ENCODE measurements at places on chromosomes 7 and 10. TPM values are rescaled to one million over a fixed set of nuclear protein-coding genes. Genes with fewer than 3 reads are reported as not detected.

SPDYE9 gene
- not detected for total RNA-seq

AOAH gene
- not detected for total RNA-seq

PKD1L1 gene
- 0.03 TPM for total RNA-seq

CYP17A1 gene
- total RNA-seq = not detected

CALY gene
- 1.0 TPM for total RNA-seq

ADAMTS14 gene
- total RNA-seq = 2.9 TPM

PLCE1 gene
- 0.08 TPM for total RNA-seq

RHOBTB1 gene
- 24.8 TPM for total RNA-seq

UPK3B gene
- 3.0 TPM for total RNA-seq

LRRC61 gene
- total RNA-seq = 67.6 TPM

TMEM139 gene
- 3.6 TPM for total RNA-seq

DNA sequence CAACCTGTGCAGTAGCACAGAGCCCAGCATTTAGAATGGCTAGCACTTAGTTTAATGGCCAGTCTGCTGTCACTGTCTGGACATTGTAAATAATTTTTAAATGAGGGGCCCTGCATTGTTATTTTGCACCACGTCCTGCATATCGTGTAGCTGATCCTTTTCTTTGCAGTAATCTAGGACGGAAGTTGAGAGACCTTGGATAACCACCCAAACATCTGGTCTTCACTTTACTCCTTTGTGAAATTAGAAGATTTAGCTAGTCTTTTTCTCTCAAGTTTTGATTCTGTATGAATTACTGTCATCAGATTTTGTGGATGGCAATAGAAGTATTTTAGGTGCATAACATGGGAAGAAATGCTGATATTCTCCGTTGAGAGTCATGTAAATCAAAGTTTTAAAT lies 1.9 kb downstream of the MIOS start:
- no peak for DNase-seq

DNA sequence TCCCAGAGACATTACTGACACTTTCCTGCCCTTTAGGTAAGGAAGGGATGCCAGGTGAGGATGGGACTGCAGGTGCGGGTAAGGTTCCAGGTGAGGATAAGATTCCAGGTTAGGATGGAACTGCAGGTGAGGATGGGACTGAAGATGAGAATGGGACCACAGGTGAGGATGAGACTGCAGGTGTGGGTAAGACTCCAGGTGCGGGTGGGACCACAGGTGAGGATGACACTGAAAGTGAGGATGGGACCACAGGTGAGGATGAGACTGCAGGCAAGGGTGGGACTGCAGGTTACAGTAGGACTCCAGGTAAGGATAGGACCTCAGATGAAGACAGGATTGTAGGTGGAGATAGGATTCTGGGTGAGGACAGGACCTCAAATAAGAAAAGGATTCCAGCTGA lies 322.3 kb downstream of the WDR37 start:
- DNase-seq = no peak

DNA sequence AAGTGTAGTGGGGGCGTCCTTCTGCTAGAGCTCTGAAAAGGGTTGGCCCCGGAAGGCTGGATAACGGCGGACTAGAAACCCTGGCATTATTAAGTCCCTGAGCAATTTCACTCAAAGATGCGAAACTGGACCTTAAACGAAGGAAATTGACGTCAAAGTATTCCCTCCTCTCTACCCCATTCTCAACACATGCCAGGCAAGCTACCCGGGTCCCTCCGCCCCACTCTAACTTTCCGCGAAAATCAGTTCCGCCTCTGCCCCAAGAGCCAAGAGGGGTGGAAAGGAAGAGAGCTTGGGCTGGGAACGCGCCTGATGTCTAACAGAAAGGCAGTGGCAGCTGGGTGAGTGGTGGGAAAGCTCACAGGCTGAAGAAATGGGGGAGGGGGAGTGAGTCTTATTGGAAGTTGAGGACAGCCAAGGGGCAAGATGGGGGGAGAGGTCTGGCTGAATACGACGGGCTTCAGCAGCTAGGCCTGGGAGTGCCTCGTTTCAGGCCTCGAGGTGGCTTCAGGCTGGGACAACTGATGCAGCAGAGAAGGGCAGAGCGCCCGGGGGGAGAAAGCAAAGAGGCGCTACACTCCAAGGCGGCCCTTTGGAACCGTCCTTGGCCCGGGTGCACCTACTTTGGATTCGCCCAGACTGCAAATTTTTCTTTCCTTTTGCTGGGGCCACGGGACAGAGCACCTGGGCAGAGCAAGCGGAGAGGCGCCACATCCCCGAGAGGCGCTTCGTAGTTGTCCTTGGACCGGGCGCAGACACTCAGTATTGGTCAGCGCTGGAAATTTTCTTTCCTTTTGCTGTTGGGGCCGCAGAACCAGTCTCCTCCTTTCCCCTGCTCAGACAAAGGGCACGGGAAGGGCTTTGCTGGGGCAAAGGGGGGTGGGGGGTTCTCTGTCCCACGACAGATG lies 2.0 kb upstream of the FEZF1 start:
- peak; percentile 94 for DNase-seq

DNA sequence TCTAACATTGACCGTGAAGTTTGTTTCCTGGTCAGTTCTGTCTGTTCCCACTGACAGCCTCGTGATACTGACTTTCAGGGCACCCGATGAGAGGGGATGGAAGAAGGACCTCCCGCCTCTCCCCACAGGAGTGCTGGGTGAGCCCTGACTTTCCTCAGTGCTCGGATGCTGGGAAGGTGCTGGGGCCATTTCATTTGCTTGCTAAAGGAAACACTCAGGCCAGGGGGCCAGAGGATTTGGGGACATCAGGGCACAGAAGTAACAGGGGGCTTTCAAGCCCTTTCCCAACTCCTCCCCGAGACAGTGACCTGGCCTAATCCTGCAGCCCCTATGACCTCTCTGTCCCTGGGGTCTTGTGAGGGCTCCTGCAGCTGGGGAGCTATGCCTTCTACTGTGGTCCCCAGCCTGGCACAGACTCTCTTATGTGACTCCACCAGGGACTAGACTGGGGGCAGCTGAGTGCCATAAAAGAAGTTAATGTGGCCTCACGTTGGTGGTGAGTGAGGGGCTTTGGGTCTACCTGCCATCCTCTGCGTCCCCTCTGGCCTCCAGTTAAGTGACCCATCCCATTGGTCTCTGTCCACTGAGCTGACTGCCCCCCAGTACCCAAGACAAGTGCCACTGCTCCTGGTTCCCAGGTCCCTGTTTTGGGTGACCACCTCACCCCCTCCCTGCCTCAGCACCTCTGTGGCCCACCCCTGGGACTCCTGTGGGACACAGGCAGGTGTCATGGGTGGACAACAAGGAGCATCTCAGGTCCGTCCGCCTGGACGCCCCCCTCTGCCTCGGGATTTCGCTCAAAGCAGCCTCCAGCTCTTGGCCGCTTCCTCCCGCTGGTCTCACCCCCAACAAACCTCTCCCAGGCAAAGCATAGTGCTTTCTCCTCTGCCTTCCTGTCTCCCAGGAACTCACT lies 33.4 kb upstream of the HSPA12A start:
- no peak for DNase-seq

GRCh38 chr10:22500656-22501340 lies 155.5 kb downstream of the SPAG6 start:
- no peak for DNase-seq

GRCh38 chr7:136278057-136278456 lies 300.9 kb upstream of the MTPN start:
- DNase-seq = no peak

DNA sequence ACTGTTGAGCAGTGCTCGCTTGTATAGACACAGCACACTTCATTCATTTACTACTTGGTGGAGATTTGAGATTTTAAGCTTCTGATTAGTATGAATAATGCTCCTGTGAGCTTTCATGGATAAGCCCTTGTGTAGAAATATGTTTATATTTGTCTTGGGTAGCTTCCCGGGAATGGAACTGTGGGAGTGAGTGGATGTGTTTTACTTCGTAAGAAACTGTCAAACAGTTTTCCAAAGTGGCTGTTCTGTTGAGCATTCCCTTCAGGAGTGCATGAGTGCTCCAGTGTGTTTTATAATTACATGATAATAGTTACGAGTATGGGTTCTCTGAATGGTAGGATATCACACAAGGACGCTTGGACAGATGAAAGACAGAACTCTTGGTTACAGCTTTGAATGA lies 49.4 kb downstream of the VWC2 start:
- DNase-seq = no peak

GRCh38 chr7:44769776-44770294 lies 21.2 kb downstream of the ZMIZ2 start:
- DNase-seq = no peak

- no peak for DNase-seq
Observed at GRCh38 chr10:124106241-124106879, 13.0 kb upstream of the CHST15 start.

GRCh38 chr7:70016044-70016770 lies 417.9 kb downstream of the AUTS2 start:
- DNase-seq = no peak

DNA sequence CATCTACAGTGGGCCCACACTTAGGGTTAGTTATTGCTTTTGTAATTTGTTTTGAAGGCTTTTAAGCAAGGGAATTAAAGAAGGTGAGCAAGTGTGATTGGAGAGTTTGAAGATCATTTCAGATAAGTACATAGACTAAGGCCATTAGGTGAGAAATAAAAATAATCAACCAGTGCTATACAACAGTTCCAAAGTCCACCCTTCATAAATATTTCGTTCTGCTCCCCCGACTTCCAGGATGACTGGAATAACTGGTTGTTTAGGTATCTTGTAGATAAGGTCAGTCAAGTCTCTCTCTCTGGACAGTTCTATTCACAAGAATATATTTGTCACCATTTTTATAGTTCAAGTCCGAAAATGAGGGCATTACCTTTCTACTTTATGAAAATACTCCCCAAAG lies 98.0 kb upstream of the MBL2 start:
- no peak for DNase-seq

GRCh38 chr10:44316922-44317215 lies 68.0 kb downstream of the CXCL12 start:
- DNase-seq = no peak

- no peak for DNase-seq
Observed at GRCh38 chr7:29350351-29350750, 155.8 kb downstream of the CHN2 start.

DNA sequence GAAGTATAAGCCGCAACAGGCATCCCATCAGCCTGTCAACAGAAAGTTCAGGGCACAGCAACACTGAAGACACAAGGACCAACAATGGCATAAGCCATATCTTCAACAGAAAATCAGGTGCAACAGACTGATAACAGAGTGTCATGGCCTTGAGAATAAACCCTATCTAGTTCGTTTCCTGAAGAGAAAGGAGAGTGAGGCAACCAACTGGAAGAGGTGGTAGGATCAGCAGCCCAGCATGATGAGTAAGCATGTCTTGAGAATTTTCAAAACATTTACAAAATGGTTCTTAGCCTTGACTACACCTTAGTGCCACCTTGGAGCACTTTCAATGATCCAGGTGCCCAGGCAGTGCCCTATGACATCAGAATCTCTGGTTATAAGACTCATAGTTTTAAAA lies 290.2 kb upstream of the SEMA3C start:
- DNase-seq = no peak

DNA sequence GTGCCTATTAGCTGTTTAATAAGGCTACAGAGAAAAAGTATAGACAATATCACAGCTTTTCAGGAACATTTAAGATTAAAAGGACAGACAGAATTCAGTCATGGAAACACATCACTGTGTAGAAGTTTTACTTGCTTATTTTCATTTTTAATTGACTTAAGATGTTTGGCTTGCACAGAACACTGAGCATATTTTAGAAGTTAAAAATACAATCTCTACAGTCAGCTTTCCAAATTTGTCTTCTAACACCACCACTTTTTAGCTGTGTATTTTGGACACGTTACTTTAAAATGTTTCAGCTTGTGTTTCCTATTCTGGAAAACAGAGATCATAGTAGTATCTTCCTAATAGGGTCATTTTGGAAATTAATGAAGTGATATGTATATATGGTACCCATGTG lies 11.8 kb downstream of the CFAP69 start:
- no peak for DNase-seq

DNA sequence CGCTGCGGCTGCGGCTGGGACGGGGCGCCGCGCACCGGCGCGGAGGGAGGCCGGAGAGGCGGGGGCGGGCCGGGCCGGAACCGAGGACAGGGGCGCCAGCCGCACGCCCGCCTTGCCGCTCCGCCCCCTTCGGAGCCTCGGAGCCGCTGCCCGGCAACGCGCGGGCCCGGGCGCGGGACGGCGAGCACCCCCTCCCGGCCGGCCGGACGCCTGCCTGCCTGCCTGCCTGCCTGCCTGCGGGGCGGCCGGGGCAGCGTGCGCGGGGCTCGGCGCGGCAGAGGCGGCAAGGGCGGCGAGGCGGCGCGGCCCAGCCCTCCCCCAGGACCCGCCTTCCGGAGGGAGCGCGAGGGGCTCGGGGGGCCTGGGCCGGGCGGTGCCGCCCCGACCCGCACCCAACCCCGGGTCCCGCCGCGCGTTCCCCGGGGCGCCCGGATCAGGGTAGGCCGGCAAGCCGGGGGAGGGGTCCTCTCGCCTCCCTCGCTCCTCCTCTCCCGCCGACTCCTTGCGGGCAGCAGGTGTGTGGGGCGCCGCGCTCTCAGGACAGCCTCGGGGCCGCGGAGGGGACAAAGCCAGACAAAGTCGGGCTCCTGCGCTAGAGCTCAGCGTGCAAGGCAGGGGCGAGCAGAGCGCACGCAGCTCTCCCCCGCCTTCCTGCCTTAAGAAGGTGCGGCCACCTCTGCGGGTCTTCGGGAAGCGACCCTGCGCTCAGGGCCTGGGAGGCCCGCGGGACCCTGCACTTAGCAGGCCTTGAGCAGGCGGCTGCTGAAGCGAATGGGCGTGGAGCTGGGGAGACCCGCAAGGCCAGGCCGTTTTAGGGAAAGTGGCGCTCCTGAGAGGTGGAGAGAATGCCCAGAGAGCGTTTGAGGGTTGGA lies at the start of gene KIAA1549:
Gene KIAA1549, minus strand, starts transcription at position 58 of the 872 bp plus-strand sequence. CDS start 120 bp downstream, outside the sequence.
- DNase-seq = peak; percentile 85

DNA sequence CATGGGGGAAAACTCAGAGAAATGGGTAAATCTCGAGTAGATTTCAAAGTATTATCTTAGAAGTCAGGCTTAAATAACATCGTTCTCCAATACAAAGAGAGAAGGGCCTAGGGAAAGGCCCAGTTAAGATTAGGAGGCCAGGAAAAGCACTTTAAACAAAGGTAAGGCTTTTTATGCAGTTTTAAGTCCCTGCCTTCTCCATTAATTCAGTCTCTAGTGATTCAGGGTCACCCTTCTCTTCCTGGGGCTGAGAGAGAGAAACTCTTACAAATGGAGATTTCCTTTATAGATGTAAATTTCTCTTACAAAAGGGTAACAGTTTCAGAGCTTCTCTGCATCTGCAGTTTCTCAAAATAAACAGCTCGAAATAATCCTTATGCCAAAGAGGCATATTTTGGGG lies 179.3 kb downstream of the HECW1 start:
- DNase-seq = peak; percentile 73

- DNase-seq = peak; percentile 43
Observed at GRCh38 chr7:69429911-69430383, 168.3 kb upstream of the AUTS2 start.

GRCh38 chr10:95865814-95866466 lies 41.8 kb upstream of the CC2D2B start:
- no peak for DNase-seq
